Pancreas (tissue), 10 donors: ENCODE measurements at places on chromosomes 6 and 20.
A peak's percentile ranks its signal among the peaks of the same experiment; 100 is the strongest.

- no peak for DNase-seq
Observed at GRCh38 chr6:127288705-127289104, 22.0 kb downstream of the RNF146 start.

DNA sequence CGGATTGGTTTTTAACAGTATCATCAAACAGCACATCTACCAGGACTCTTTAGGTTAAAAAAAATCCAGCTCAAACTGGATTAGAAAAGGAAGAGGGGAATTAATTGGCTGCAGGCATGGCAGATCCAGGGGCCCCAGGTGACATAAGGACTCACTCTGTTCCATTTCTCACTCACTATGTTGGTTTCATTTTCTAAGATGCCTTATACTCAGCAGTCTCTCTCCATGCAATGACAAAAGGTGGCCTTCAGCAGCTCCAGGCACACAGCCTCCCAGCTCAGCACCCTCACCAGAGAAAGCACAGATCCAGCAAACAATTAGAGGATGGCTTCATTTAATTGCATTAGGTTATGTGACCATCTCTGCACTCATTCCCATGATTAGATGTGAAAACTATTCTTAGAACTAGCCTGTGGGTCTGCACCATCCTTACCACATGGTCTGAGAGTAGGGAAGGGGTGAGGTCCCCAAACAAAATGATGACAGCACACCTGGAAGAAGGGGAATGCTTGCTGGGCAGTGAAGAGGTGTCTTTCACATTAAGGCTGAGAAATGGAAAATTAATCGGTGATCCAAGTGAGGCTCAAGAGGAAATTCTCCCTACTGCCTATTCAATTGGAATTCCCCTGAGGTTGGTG lies 243.1 kb downstream of the CDH26 start:
- DNase-seq = no peak

DNA sequence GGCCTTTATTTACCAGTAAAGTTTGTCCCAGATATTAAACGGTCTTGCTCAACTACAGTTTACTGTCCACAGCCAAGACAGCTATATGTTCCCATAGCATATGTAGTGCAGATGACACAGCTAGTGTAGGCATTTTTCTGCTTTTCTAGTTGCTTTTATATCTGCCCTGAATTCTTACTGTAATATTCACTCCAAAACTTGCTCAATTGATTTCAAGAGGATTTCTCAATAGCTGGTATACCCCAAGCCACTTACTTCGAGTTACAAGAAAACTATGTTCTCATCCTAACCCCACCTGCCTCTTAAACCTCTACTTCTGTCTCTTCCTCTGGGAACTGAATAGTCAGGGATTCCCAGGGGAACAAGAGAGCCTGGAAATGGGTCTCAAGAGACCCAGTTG lies 18.9 kb upstream of the ROS1 start:
- DNase-seq = no peak

DNA sequence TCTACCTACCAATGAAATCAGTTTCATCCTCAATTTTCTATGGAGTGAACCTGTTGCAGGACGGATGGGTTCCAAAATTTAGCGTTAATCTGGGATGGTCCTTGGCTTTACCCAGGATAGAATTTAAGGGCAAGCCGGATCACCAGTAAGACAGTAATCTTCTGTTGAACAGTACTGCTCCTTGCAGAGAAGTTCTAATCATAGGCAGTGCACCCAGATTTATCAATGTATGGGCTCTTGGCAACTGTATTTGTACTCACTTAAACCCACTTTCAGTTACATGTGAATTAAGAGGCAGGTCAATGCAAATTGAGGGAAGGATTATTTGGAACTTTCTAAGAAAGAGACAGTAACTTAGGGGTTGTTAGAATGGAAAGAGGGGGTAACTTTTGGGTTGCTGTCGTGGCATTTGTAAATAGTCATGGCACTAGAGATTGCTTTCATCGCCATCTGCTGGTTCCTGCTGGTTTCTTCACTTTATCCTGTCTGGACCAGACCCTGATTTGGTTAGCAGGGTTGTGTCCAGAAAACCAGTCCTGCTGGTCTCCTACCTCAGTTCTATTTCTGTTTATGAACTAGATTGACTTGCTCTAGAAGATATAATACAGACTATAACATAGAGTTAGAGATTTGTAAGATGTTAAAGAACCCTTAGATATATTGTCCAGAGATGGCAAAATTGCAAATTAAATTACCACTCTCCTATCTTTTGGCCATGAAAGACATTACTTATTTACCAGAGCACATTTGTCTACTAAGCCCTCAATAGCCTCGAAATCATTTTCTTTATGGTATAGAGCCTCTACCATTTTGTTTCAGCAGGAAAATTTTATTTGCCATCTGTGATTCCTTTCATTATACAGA lies 646.3 kb downstream of the UTRN start:
- peak; percentile 32 for DNase-seq

- DNase-seq = no peak
Observed at GRCh38 chr20:58224097-58224496, 4.4 kb downstream of the ANKRD60 start.

DNA sequence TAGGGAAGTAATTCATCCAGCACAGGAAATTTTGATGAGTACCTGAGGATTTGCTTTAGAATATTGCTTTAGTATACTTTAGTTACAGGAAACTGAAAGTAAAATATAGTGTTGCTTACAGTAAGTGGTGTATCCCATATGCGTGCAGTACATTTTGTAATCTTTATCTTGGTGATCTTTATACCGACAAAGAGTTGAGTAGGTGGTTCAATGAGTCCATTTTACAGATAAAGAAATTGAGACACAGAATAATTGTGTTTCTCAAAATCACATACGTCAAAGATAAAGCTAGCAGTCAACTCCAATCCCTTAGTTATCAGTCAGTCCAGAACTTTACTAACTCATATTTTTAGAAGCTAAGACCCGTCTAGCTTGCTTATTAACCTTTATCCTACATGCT lies 65.8 kb upstream of the E2F3 start:
- DNase-seq = no peak

- DNase-seq = no peak
Observed at GRCh38 chr20:58611236-58612030, 39.6 kb upstream of the STX16 start.

DNA sequence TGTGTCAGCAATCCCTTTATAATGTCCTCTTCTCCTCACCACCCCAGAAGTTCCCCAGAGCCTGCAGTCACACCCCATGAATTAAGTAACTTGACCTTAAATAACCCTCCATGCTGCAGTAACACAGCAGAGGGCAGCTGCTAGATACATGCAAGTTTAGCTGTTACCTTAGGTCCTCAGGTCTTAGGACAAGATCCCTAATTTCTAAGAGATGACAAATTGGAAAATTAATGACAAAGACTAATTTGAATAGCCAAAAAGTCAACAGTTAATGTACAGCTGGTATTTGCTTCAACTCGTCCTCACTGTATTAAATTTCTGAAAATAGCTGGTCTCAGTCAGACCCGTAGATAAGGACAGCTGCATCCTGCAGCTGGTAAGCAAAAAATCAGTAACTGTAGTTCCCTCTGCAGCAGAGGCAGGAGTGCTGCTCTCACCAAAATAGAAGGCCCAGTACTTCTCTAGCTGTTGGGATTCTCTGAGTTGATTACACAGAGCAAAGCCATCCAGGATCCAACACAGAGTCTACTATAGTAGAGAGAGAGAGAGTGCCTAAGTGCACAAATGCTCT lies 62.4 kb downstream of the TNFRSF21 start:
- DNase-seq = no peak

GRCh38 chr6:152004896-152005295 lies 197.4 kb downstream of the ESR1 start:
- no peak for DNase-seq

DNA sequence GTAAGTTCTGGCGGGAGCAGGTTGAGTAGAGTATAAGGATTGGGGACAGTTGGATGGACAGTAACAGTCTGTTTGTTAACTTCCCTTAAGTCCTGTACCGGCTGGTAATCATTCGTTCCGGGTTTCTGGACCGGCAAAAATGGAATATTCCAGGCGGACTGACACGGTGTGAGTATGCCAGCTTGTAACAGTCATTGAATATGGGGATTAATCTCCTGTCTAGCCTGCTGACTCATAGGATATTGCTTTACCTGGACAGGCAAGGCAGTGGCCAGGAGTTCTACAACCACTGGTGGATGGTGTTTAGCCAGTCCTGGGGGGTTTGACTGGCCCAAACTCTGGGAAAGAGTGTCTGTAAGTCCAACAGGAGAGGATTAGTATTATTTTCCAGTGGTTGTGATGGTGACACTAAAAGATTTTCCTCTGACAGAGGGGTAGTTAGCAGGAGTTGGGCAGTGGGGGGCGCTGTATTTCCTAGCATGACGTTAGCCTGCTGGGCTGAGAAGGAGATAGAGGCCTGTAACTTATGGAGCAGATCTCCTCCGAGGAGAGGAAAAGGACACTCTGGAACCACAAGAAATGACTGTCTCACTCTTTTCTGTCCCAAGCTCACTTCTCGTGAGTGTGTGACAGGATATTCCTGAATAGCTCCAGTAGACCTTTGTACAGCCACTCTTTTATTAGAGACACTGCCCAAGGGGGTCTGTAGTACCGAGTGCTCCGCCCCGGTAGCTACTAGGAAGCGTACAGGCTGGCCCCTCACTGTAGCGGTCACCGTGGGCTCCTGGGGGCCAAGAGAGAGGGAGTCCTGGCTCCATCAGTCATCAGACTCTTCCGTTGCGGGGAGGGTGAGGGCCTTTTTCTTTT lies 152.2 kb downstream of the TRIM27 start:
- no peak for DNase-seq

DNA sequence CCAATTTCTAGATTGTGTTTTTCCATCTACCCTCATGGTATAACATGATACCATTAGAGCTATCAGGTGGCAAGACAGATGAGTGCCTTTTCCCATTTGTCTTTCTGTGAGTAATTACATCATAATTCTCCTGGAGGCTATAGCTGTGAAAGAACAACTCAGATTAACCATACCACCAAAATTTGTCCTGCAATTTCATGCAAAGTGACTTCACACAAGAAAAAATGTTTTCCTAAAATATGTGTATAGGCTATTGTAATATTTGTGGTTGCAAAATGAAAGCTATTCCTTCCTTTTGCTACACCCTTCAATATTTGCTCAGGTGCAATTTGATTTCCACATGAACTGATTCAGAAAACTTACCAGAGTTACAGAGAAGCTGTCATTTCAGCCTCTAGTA lies 547.7 kb upstream of the ID4 start:
- DNase-seq = no peak

- no peak for DNase-seq
Observed at GRCh38 chr20:35657271-35657670, 7.4 kb downstream of the CPNE1 start.

GRCh38 chr20:61895016-61895415 lies 170.7 kb downstream of the TAF4 start:
- peak; percentile 57 for DNase-seq

DNA sequence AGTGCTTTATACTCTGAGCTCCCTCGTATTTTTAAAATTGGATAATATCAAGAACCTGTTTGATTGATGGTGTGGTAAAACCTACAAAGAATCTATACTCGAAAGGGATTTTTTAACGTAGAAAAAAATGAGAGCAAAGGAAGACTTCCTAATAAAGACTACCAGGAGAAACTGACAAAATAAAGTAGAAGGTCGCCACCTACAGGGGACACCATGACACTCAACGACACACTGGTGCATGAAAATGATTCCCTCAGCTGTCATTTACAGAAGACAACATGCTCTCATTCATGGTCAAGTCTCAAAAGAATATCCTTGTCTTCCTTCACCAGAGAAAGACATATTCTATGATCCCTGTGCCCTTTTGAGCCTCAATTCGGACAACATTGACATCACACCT lies 10.1 kb upstream of the NHSL1 start:
- DNase-seq = peak; percentile 39

GRCh38 chr6:63268574-63268973 lies 51.2 kb downstream of the LGSN start:
- DNase-seq = no peak

GRCh38 chr6:151681433-151682059 lies 125.9 kb upstream of the ESR1 start:
- no peak for DNase-seq

GRCh38 chr6:40439026-40439800 lies 148.0 kb downstream of the LRFN2 start:
- DNase-seq = no peak

GRCh38 chr6:167115054-167115453 lies 7.8 kb upstream of the CCR6 start:
- no peak for DNase-seq
